Uterus (tissue), 4 donors: ENCODE measurements at places on chromosomes 4 and X. TPM values are rescaled to one million over a fixed set of nuclear protein-coding genes. Genes with fewer than 3 reads are reported as not detected.
A peak's percentile ranks its signal among the peaks of the same experiment; 100 is the strongest.

ARHGAP10 gene
- 25.1 TPM for total RNA-seq

RHOXF1 gene
- total RNA-seq, result not detected

DNA sequence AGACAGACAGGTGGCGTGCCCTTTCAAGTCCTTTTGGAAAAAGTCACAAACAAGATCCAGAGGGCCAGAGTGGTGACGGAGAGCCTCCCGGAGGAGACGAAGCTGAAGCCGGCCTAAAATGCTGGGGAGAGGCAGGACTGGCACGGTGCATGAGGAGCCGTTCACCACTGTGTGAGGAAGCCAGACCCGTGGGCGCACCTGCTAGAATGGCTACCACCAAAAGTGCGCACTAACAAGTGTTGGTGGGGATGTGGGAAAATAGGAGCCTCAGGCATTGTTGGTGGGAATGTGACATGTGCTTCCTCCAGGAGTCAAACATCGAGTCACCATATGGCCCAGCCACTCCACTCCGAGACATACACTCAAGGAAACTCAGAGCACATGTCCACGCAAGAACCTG is 67.4 kb upstream of the HELT start:
- H3K36me3 ChIP-seq, result no peaks in the 10 kb centered on the region
- H3K4me3 ChIP-seq, result no peak overlapping the region
- H3K27ac ChIP-seq, result no peak overlapping the region

- H3K27me3 ChIP-seq, result no peaks in the 10 kb centered on the region
- DNase-seq, result no peak
- no peak overlapping the region for H3K4me3 ChIP-seq
- no peak overlapping the region for H3K27ac ChIP-seq
- H3K4me1 ChIP-seq, result no peaks in the 10 kb centered on the region
- H3K36me3 ChIP-seq, result no peaks in the 10 kb centered on the region
Observed at GRCh38 chr4:76022677-76023076, 620 bp downstream of the CXCL10 start.

DNA sequence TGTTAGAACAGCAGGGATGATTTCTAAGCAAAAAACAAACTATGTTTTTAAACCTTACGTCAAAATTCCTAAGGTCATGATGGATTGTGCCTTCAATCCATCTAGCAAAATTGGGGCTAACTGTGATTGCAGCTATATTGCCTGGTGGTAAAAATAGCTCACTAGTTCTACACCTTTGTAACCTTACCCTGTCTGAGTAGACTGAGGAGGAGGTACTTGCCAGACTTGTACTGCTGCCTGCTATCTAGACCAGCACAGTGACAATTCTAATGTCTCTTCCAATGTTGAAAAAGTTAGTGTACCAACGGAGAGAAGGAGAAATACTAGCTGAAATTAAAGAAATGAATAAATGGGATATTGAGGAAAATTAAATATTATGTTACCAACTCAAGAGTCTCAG is 30.3 kb downstream of the ATP11C start:
- H3K36me3 ChIP-seq, result no peaks in the 10 kb centered on the region
- H3K27ac ChIP-seq, result no peak overlapping the region
- H3K4me3 ChIP-seq, result no peak overlapping the region
- H3K4me1 ChIP-seq, result no peaks in the 10 kb centered on the region

DNA sequence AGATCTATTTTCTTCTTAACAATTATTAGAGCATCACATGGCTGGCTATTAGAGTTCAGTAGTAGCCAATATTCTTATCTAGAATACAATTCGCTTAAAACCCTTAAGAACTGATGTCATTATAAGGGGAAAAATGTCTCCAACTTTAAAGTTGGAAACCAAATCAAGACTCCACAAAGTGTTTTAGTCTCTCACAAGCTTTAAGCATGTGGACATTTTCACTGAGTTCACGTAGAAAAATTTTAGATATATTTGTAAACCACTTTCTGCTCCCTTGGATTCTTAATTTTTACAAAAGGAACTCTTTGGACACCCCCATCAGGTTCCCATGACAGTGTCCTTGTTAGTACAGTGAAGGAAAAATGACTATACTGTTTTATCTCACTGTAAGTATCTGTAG is 123.9 kb upstream of the NAP1L5 start:
- H3K4me1 ChIP-seq, result peaks cover 4% of the 10 kb centered on the region
- H3K27ac ChIP-seq, result peak overlapping the region; percentile 78
- no peak overlapping the region for H3K4me3 ChIP-seq
- DNase-seq, result no peak
- no peaks in the 10 kb centered on the region for H3K36me3 ChIP-seq
